ENCODE measurements at places on chromosomes 6 and 20.

GRCh38 chr6:128836761-128837160, 46.2 kb upstream of the LAMA2 start:
- DNase-seq: no peak

GRCh38 chr6:127058027-127058426, 60.4 kb upstream of the RSPO3 start:
- DNase-seq: no peak

DNA sequence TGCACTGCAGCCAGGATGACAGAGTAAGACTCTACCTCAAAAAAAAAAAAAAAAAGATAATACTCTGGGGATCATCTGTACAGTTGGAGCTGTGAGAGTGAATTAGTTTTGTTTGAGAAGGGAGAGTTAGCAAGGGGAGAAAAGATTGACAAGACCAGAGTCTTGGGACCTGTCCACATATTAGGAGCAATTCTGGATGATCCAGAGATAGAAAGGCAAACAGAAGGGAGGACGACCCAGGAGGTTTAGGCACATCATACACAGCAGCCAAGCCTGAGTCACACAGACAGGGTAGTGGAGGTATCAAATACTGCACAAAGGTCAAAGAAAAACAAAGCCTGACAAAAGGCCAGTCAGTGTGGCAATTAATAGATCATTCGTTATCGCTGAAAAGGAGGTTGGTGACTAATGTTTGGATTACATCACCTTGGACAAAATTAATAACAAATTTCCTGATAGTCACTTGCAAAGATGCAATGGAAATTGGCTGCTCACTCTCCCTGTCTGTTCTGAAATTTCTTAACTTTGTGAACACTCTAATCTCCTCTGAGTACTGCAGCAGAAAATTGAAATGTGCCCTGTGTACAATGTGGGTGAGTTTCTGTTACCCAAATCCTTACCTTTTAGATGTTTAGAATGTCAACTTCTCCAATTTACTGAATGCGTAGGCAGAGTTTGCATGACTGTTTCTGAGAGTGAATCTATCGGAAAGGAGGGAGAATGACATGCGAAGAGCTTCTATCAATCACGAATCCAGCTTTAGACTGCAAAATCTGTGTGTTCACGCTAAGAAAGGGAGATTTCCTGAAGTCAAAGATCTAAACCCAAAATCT, 105.4 kb downstream of the TSHZ2 start:
- no peak for DNase-seq

- no peak for DNase-seq
Measured at GRCh38 chr6:129342243-129342642, 367.7 kb downstream of the ARHGAP18 start.

DNA sequence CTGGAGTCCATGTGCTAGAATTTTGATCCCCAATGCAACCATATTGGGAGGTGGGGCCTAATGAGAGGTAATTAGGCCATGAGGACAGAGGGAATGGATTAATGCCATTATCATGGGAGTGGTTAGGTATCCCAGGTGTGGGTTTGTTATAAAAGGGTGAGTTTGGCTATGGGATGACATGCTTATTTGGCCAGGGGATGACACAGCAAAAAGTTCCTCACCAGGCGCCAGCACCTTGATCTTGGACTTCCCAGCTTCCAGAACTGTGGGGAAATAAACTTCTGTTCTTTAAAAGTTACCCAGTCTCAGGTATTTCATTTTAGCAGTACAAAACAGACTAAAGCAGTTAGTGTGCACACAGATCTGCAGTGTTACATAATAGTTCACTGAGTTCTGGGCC, 84.1 kb downstream of the ADGB start:
- no peak for DNase-seq

GRCh38 chr6:18350712-18351111, 36.4 kb upstream of the RNF144B start:
- DNase-seq: peak; percentile 42

Data from HL-60 (cell line).